Thyroid gland (tissue), 4 donors: ENCODE measurements at places on chromosomes 16 and 17. TPM values are rescaled to one million over a fixed set of nuclear protein-coding genes. Genes with fewer than 3 reads are reported as not detected.

- peak overlapping the region; percentile 50 for H3K27ac ChIP-seq
- peaks cover 51% of the 10 kb centered on the region for H3K4me1 ChIP-seq
- H3K27me3 ChIP-seq: no peaks in the 10 kb centered on the region
- DNase-seq: peak; percentile 84
- H3K36me3 ChIP-seq: peaks cover 23% of the 10 kb centered on the region
These were observed 29.0 kb downstream of the TRPV2 start for GRCh38 chr17:16444258-16444886.

GRCh38 chr17:45290269-45290765, 26.5 kb downstream of the MAP3K14 start:
- no peak for DNase-seq
- no peak overlapping the region for H3K27ac ChIP-seq
- peaks cover 81% of the 10 kb centered on the region for H3K4me1 ChIP-seq
- no peak overlapping the region for H3K4me3 ChIP-seq

- no peak overlapping the region for H3K4me3 ChIP-seq
- no peak overlapping the region for H3K27ac ChIP-seq
- no peaks in the 10 kb centered on the region for H3K27me3 ChIP-seq
These were observed 1.4 kb upstream of the MATCAP1 start for GRCh38 chr16:67184995-67185650.

DNA sequence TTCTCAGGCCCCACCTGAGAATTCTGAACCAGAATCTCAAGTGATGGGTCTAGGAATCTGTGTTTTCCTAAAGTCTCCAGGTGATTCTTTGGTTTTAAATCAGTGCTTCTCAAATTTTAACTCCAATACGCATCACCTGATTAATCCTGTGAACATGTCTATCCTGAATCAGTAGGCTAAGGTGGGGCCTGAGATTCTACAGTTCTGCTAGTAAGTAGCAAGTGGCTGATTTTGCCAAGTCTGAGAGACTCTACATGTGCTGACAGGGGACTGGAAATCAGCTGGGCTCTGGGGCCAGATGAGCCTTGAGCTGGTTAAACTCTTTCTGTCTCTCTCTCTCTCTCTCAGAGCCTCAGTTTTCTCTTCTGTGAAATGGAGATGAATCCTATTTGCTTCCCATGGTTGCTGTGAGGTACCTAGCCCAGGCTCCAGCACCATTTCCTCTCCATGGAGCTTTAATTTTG, 9.0 kb downstream of the CCR7 start:
- H3K27me3 ChIP-seq: no peaks in the 10 kb centered on the region
- H3K27ac ChIP-seq: peak overlapping the region; percentile 42
- peaks cover 46% of the 10 kb centered on the region for H3K4me1 ChIP-seq
- H3K36me3 ChIP-seq: no peaks in the 10 kb centered on the region
- no peak for DNase-seq

DNA sequence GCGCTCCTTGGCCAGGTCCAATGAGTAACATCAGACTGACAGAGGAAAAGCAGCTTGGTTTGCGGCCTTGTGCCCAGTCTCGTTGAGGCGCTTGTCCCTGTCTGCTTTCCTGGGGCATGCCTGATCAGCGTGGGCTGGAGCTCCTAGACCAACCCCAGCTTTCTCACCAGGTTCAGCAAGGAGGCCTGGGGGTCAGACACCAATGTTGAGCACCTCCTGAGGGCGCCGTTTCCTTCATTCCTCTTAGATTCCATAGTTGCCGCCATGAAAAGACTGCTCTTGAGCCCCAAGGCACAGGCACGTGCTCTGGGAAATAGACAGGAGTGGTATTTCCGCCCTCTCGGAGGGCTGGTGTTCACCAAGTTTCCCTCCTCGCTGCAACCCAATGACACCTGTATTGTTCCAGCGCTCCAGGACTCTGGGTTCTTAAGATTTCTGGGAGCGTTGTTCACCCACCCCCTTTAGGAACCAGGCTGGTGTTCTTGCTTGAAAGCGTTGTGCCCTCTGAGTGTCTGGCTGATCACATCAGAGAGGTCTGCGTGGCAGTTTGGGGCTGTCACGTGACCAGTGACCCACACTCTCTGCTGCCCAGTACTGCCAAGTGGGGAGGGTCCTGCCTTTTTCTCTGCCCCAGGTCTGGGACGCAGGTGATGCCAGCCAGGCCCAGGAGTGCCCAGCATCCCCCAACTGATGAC, 18.0 kb downstream of the KCTD2 start:
- H3K27ac ChIP-seq: peak overlapping the region; percentile 12
- peaks cover 31% of the 10 kb centered on the region for H3K36me3 ChIP-seq
- H3K4me1 ChIP-seq: peaks cover 23% of the 10 kb centered on the region
- no peak overlapping the region for H3K4me3 ChIP-seq
- DNase-seq: no peak
- H3K27me3 ChIP-seq: no peaks in the 10 kb centered on the region

GRCh38 chr16:1073262-1073558, 663 bp downstream of the SSTR5 start:
- H3K27me3 ChIP-seq: peaks cover 17% of the 10 kb centered on the region
- no peak overlapping the region for H3K27ac ChIP-seq
- no peak overlapping the region for H3K4me3 ChIP-seq

DNA sequence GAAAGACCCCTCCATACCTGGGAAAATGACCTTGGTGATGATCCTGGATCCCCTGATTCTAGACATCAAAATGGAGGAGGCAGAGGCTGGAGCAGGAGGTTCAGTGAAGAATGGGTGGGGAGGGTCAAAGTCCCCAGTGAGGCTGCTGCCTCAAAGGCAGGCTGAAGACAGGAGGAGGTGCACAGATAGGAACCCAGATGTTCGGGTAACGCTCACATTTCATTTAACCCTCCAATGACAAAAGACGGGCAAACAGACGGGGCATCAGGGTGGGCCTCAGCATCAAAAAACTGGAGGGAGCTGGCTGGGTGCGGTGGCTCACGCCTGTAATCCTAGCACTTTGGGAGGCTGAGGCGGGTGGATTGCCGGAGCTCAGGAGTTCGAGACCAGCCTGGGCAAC, at the start of gene ANKRD40CL:
Gene ANKRD40CL, minus strand, starts transcription at position 73 of the 400 bp plus-strand sequence. CDS start 605 bp downstream, outside the sequence.
- no peaks in the 10 kb centered on the region for H3K27me3 ChIP-seq
- H3K4me1 ChIP-seq: no peaks in the 10 kb centered on the region
- no peak within 1 kb of the TSS for H3K27ac ChIP-seq
- no peaks in the 10 kb centered on the region for H3K36me3 ChIP-seq
- no peak within 1 kb of the TSS for H3K4me3 ChIP-seq

DNA sequence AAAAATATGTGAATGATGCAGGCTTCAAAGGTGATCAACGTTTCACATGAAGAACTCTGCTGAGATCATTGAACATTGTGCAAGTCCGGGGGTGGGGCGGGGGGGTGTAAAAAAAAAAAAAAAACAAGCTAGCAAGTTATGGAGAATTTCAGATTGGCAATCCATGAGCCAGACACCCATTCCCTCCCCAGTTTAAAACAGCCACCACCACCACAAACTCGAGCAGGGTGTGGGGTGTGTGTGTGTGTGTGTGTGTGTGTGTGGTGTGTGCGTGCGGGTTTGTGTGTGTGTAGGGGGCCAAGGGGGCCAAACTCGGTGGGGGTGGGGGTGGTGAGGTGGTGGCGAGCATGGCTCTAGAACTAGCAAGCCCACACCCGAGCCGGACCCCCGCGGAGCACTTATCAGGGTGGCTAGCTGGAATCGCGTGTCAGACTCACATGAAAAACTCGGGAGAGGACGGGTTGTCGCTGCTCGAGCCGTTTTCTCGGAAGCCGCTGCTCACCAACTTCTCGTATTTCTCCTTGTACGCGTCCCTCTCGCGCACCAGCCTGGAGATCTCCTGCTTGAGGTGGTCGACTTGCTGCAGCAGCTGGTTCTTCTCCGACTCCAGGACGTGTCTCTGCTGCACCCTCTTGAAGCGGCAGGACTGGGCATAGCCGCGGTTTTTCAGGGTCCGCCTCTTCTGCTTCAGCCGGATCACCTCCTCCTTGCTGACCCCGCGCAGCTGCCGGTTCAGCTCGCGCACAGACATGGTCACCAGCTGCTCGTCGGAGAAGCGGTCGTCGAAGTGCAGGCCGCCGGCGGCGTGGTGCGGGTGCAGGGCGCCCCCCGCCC, 2.0 kb downstream of the MAF start:
- H3K27me3 ChIP-seq: no peaks in the 10 kb centered on the region
- H3K27ac ChIP-seq: peak overlapping the region; percentile 92
- no peaks in the 10 kb centered on the region for H3K36me3 ChIP-seq
- H3K4me3 ChIP-seq: peak overlapping the region; percentile 76
- peak; percentile 82 for DNase-seq

DNA sequence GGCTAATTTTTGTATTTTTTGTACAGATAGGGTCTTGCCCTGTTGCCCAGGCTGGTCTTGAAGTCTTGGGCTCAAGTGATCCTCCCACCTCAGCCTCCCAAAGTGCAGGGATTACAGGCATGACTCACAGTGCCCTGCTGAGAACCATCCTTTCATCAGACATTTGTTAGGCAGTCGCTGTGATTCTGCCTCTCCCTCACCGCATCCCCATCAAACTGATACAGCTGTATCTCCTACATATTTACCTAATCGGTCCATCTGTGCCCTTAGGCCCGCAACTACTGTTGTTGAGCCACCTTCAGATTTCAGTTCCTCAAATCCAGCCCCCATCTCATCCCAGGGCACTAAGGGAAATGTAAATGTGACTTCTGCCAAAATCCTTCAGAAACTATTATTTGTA, 2.0 kb upstream of the SLC43A2 start:
- H3K27me3 ChIP-seq: no peaks in the 10 kb centered on the region
- DNase-seq: no peak
- H3K4me1 ChIP-seq: peaks cover 15% of the 10 kb centered on the region
- H3K36me3 ChIP-seq: peaks cover 10% of the 10 kb centered on the region
- no peak overlapping the region for H3K27ac ChIP-seq

DNA sequence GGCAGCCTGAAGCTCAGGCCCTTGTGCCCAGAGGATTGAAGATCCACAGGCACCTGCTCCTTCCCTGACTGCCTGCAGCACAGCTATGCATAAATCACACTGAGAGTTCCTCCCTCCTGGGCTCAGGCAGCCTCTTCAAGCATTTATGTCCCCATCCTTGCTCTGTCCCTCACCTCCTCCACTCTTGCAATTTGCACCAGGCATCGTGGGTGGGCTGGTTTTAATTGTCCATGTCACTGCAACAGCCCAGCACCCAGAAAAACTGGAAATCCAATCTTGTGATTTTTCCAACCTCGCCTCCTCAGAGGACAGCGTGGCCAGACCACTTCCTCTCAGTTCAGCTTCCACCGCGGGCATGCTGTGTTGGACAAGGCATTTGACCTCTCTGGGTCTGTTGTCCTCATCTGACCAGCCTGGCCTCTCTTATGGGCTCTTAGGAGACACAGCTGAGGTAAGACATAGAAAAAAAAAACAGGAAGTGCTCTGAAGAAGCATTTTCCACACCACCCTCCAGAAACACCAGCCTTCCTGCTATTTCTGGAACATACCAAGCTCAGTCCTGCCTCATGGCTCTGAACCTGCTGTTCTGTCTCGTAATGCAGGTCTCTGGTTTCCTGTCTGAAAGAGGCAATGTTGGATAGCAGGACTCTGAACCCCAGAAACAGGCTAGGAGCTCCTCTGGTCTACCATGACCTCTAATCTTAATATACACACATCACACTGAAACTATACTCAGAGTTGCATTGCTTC, 8.3 kb downstream of the TMEM114 start:
- H3K4me1 ChIP-seq: no peaks in the 10 kb centered on the region
- no peaks in the 10 kb centered on the region for H3K36me3 ChIP-seq
- no peak for DNase-seq

DNA sequence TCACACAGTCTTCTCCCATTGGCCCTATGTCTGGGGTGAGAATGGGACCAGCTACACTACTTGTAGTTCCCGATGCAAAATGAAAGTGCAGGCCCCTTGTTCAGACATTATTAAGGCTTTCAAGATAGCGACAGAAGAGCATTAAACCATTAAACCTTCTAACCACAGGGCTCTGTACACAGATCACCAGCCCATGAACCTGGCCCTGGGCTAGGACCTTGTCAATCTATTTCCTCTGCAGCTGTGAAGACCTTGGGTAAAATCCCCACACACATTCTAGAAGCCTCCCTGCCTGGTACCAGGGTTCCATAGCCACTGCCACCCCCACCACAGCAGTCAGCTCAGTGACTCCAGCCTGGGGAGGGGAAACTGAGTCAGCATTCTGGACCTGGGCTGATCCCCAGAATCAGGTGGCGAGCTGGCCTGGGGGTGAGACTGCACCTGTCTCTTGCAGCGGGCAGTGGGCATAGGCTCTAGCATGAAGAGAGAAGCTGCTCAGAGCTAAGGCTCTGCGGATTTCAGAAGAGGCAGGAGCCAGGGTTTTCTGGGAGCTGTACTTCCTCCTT, 119.7 kb upstream of the LHX1 start:
- no peak overlapping the region for H3K4me3 ChIP-seq
- H3K4me1 ChIP-seq: no peaks in the 10 kb centered on the region
- no peaks in the 10 kb centered on the region for H3K36me3 ChIP-seq
- H3K27ac ChIP-seq: no peak overlapping the region
- H3K27me3 ChIP-seq: no peaks in the 10 kb centered on the region

DNA sequence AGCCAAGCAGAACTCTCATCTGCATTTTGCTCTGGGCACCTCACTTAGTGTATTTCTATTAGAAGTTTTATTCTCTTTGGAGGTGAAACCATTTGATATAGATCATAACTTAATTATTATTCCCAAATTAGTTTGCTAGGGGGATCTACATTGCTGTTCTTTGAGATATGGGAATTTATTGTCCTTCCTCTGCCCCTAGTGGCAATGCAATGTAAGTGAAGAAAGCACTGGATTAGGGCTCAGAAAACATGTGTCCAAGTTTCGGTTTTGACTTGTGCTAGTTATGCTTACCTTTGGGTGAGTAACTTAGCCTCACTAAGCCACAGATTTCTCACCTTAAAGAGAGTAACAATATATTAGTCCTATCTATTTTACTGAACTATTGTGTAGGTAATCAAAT, 2.9 kb downstream of the KRT39 start:
- H3K27me3 ChIP-seq: no peaks in the 10 kb centered on the region
- H3K36me3 ChIP-seq: no peaks in the 10 kb centered on the region
- H3K4me1 ChIP-seq: no peaks in the 10 kb centered on the region
- H3K27ac ChIP-seq: no peak overlapping the region

DNA sequence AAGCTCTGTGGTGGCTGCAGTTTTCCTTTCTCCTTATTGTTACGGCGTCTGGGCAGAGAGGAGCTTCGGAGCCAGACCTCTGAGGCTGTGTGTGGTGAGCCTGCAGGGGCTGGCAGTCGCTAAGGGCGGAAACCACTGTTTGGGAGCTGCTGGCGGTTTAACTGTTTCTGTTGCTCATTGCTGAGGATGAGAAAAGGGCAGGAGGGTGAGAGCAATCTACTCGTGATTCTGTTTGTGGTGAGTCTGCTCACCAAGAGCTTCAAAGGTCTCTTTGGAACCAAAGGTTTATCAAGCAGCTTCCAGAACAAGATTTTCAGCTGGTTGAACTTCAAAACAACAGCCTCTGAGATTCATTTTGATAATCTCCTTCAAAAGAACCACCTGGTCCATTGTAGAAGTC, 143.9 kb downstream of the ANKFN1 start:
- H3K27me3 ChIP-seq: no peaks in the 10 kb centered on the region
- no peaks in the 10 kb centered on the region for H3K36me3 ChIP-seq
- no peak overlapping the region for H3K27ac ChIP-seq
- H3K4me1 ChIP-seq: no peaks in the 10 kb centered on the region
- DNase-seq: peak; percentile 3
- no peak overlapping the region for H3K4me3 ChIP-seq

Gene KRTAP9-8
- not detected for total RNA-seq

Gene DNAH17
- total RNA-seq: 0.40 TPM

Gene KRTAP9-1
- not detected for total RNA-seq

Gene ABCC11
- total RNA-seq: not detected

Gene SLC38A10
- total RNA-seq: 115 TPM

Gene MAP3K3
- total RNA-seq: 44.6 TPM
